ENCODE measurements at places on chromosomes 6 and 20.

DNA sequence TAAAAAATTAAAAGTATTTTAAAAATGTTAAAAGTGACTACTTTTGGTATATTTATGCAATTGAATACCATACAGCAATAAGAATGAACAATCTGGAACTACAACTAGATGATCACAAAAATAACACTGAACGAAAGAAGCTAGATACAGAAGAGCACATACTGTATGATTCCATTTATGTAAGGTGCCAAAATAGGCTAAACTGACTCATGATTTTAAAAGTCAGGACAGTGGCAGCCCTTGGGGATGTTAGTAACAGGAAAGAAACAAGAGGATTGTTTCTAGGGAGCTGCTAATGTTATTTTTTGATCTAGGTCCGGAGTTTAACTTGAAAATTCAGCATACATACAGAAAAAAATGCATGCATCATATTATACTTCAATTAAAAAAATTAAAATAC, 42.3 kb downstream of the KIF13A start:
- no peak for DNase-seq

GRCh38 chr6:34993213-34993612, 104.2 kb downstream of the ANKS1A start:
- DNase-seq, result no peak

GRCh38 chr6:158812611-158813010, 6.6 kb downstream of the EZR start:
- no peak for DNase-seq

- DNase-seq, result no peak
These were observed 179.1 kb upstream of the HS3ST5 start for GRCh38 chr6:114521926-114522325.

- no peak for DNase-seq
These were observed 712 bp downstream of the RXRB start for GRCh38 chr6:33199687-33200218.

GRCh38 chr6:16950825-16951495, 150.9 kb upstream of the STMND1 start:
- no peak for DNase-seq
